ENCODE measurements at places on chromosomes 1 and 21.

DNA sequence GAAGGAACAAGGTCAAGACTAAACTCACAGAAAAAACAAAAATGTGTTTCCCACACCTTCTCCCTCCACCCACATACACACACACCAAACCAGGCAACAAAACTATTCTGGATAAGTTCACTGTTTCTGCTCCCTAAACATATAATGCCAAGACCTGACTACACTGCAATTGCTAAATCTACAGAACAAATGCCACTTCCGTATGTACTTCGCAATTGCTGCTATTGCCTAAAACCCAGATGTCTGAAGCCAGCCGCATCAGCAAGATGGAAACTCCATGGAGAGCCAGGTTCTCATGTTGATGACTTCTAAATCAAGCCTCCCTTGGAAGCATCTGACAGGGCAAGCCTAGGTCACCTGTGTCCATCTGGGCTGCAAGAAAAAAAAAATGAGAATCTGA lies 8.3 kb upstream of the AIM2 start:
- H3K27me3 ChIP-seq: no peaks in the 10 kb centered on the region
- no peak for DNase-seq
- no peak overlapping the region for H3K4me3 ChIP-seq
- no peak overlapping the region for H3K27ac ChIP-seq
- no peaks in the 10 kb centered on the region for H3K4me1 ChIP-seq

DNA sequence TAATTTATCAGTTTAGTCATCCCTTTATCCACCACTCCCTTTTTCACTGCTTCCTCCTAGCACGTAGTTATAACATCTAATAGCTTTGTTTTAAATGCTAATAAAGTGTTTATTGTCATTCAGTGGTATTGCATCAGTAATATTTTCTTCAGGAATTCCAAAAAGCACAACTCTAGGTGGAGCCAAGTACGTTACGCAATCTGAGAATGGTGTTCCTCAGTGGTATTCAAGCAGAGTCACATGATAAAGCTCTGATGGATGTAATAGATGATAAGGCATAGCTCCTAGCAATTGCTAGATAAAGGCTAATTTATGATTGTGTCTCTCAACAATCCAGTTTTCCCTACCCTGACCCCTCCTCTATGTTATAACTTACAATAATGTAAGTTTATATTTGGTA lies 494.6 kb upstream of the ADGRL4 start:
- no peak overlapping the region for H3K4me3 ChIP-seq
- H3K27me3 ChIP-seq: no peaks in the 10 kb centered on the region
- H3K4me1 ChIP-seq: peaks cover 20% of the 10 kb centered on the region
- no peaks in the 10 kb centered on the region for H3K36me3 ChIP-seq

DNA sequence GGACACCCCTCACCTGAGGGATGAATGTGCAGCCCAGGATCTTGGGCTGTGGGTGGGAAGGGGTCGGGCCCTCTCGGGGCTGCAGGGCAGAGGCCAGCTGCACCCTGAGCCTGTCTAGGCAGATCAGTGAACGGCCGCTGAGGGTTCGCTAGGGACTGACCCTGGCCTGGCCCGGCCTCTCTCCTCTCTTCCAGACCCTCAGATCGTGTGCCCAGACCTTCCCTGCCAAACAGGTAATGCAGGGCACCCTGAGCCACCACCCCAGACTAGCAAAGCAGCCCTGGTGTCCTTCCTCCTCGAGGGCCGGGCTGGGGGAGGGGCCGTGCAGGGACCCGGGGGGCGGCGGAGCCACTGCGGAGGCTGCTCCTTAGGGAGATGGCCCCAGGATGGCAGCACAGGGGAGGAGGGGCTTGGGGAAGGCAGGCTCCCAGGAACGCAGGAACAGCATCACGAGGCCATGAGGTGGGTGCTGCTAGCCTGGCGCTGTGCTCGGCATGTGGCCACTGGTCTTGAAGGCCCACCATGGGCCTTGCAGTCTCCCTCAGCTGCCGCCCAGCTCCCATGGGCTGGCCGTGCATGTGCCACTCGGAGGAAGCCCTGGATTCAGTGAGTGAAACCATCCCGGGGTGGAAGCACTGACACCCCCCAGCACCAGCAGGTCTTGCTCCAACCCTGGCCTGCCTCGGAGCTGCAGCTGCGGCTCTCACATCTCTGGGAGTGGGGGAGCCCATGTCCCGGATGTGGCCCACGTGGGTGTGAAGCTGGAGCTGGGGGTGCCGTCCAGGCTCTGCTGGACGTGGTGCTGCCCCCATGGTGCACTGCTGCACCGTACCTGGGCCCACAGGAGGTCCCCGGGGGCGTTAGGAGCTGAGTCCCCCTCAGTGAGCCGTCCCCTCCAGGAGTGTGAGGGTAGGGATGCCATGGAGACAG lies 28.7 kb downstream of the COL6A2 start:
- DNase-seq: no peak
- H3K27ac ChIP-seq: no peak overlapping the region
- peaks cover 9% of the 10 kb centered on the region for H3K4me1 ChIP-seq
- H3K36me3 ChIP-seq: no peaks in the 10 kb centered on the region

DNA sequence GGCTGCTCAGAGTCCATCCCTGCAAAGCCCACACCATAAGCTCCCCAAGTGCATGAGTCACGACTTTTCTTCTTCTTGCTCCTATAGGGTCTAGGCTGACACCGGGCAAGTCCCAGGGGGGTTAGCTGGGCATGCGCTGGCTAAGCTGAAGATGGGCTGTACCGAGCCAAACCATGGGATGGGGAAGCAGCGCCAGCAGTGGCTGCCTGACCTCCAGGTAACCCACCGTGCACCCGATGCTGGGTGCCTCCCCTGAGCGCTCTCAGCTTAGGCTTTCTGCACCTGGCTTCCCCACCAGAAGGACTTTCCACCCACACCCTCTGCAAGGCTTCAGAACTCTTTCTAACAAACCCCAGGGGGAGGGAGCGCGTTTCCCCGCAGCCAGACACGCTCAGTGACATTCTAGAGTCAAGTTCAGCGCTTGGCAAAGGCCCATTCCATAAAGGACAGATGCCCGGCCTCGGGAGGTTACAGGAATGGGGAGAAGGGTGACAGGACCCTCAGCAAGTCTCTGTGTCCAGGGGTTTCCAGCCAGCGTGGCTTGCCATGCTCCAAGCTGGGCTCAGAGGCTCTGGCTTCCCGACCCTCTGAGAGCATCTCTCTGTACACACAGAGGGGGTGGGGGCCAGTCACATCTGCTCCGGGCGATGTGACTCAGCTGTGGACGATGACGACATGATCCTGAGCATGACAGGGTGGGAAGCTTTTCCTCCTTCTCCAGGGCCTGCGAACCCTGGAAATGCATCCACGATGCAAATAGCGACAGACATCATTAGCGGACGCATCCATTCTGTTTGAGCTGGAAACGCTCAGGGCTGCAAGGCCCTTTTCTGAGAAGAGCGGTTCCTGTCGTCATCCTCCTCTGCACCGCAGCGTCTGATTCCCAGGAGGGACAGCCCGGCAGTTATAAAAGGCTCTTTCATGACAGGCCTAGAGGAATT lies 107.8 kb downstream of the SIK1 start:
- H3K36me3 ChIP-seq: no peaks in the 10 kb centered on the region
- no peak overlapping the region for H3K4me3 ChIP-seq
- DNase-seq: no peak
- peaks cover 12% of the 10 kb centered on the region for H3K4me1 ChIP-seq
- H3K27me3 ChIP-seq: peaks cover 3% of the 10 kb centered on the region

DNA sequence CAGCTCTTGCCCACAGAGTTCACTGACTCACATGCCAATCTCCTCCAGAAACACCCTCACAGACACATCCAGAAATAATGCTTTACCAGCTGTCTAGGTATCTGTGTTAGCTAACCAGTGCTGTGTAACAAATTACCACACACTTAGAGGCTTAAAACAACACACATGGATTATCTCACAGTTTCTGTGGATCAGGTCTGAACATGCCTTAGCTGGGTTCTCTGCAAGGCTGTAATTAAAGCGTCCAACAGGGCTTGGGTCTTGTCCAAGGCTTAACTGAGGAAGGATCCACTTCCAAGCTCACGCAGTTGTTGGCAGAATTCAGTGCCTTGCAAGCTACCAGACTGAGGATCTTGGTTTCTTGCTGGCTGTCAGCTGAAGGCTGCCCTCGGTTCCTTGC lies 92.5 kb upstream of the RGS4 start:
- H3K27me3 ChIP-seq: no peaks in the 10 kb centered on the region
- DNase-seq: no peak
- H3K4me3 ChIP-seq: no peak overlapping the region
- no peaks in the 10 kb centered on the region for H3K4me1 ChIP-seq
- no peak overlapping the region for H3K27ac ChIP-seq

- H3K27ac ChIP-seq: no peak overlapping the region
- no peaks in the 10 kb centered on the region for H3K4me1 ChIP-seq
Measured at GRCh38 chr1:2786329-2787162, 14.9 kb downstream of the TTC34 start.

GRCh38 chr21:31180256-31181081 lies 142.2 kb upstream of the KRTAP19-8 start:
- no peak for DNase-seq
- no peaks in the 10 kb centered on the region for H3K27me3 ChIP-seq
- no peak overlapping the region for H3K4me3 ChIP-seq
- H3K27ac ChIP-seq: no peak overlapping the region
- peaks cover 5% of the 10 kb centered on the region for H3K36me3 ChIP-seq
- no peaks in the 10 kb centered on the region for H3K4me1 ChIP-seq

GRCh38 chr1:173870252-173871075 lies 2.3 kb downstream of the ZBTB37 start:
- H3K4me3 ChIP-seq: no peak overlapping the region
- H3K27me3 ChIP-seq: no peaks in the 10 kb centered on the region
- peaks cover 10% of the 10 kb centered on the region for H3K36me3 ChIP-seq
- no peak overlapping the region for H3K27ac ChIP-seq
- no peak for DNase-seq
- peaks cover 1% of the 10 kb centered on the region for H3K4me1 ChIP-seq

- no peak overlapping the region for H3K27ac ChIP-seq
- no peak for DNase-seq
- H3K27me3 ChIP-seq: no peaks in the 10 kb centered on the region
- peaks cover 1% of the 10 kb centered on the region for H3K4me1 ChIP-seq
- H3K36me3 ChIP-seq: no peaks in the 10 kb centered on the region
- no peak overlapping the region for H3K4me3 ChIP-seq
Measured at GRCh38 chr21:37827913-37828312, 88.3 kb downstream of the KCNJ6 start.

- no peak for DNase-seq
- no peaks in the 10 kb centered on the region for H3K36me3 ChIP-seq
- no peak overlapping the region for H3K27ac ChIP-seq
- H3K4me3 ChIP-seq: no peak overlapping the region
- H3K27me3 ChIP-seq: no peaks in the 10 kb centered on the region
Measured at GRCh38 chr1:69835955-69836354, 268.2 kb downstream of the LRRC7 start.

Data from neuronal stem cell (in vitro differentiated cells).